ENCODE measurements at places on chromosomes 5 and 9. TPM values are rescaled to one million over a fixed set of nuclear protein-coding genes. Genes with fewer than 3 reads are reported as not detected.

- DNase-seq: no peak
These were observed 140.7 kb upstream of the SLC28A3 start for GRCh38 chr9:84481231-84481630.

DNA sequence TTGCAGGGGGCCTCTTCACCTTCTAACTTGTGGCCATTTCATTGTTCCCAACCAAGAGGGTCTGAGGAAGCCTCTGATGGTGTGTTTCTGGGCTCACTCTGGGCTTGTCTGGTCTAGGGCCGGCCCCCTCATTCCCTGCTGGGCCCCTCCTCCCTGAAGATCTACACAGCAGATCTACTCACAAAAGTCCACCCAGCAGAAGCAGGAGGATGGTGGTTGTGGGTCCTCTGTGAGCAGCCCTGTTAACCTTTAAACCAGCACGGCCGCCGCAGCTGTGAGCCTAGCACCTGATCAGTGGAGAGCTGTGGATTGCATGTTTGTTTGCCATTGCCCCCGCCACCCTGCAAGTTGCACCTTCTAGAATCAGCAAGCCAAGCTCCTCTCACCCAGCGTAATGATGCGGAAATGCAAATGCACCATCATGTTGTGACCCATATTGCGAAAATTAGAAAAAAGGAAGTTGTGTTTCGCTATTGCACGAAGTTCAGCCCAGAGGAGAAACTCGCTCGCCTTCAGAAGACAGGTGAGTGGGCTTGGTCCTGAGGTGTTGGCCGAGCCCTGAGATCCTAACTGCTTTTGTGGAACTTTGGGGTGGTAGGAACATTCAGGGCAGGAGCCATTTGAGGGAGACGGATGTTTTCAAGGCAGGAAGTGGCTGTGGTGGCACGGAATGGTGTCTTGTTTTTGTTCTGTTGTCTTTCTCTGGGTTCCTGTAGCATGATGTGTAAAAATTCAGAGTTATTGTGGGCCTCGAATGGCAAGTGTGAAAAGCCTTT lies 16.7 kb downstream of the FGD3 start:
- DNase-seq: peak; percentile 84

DNA sequence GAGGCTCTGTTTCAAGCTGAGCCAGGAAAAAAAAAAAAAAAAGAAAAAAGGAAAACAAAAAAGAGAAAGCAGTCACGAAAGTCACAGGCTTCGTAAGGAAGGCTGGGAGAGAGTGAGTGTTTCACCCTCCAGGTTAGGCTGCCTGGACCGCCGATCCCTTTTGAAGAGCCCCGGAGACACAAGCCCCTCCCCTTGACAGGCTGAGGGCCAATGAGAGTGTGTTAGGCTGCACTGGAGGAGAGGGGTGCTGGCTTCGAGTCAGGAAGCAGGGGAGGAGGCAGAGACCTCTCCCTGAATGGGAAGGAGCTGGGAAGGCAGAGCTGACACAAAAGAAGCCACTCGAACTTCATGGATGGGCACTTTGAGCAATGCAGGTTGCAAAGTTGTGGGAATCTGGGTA lies at the start of gene NMUR2:
Gene NMUR2 (minus strand): TSS at position 135 of the 400 bp plus-strand sequence. CDS start 166 bp downstream, outside the sequence.
- no peak for DNase-seq

- no peak for DNase-seq
These were observed 18.7 kb upstream of the DCAF12 start for GRCh38 chr9:34145165-34145564.

DNA sequence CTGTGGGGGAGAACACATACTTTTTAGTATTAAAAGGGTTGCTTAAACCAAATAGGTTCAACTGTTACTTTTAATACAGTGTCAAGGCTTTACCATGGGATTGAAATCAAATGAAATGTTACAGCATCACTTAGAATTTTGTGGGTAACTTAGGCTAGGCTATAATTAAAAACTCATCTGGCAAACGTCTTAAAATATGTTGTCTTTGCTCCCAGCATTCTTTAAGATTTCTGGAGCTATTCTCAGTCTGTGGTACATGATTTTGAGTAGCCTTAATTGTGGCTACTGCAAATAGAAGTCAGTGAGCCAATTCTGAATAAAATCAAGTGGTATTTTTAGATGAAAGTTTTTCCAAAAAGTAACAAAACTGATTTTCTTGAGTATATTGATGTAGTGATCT lies 30.7 kb downstream of the UHRF2 start:
- no peak for DNase-seq

The SLC35A4 gene
- total RNA-seq: 78.9 TPM

The NRG2 gene
- total RNA-seq: not detected
